ENCODE measurements at places on chromosomes 12 and 14.

GRCh38 chr12:10847744-10848143 is 1.5 kb downstream of the PRR4 start:
- DNase-seq: no peak

GRCh38 chr12:67268335-67268895 is 743 bp upstream of the CAND1 start:
- peak; percentile 70 for DNase-seq

DNA sequence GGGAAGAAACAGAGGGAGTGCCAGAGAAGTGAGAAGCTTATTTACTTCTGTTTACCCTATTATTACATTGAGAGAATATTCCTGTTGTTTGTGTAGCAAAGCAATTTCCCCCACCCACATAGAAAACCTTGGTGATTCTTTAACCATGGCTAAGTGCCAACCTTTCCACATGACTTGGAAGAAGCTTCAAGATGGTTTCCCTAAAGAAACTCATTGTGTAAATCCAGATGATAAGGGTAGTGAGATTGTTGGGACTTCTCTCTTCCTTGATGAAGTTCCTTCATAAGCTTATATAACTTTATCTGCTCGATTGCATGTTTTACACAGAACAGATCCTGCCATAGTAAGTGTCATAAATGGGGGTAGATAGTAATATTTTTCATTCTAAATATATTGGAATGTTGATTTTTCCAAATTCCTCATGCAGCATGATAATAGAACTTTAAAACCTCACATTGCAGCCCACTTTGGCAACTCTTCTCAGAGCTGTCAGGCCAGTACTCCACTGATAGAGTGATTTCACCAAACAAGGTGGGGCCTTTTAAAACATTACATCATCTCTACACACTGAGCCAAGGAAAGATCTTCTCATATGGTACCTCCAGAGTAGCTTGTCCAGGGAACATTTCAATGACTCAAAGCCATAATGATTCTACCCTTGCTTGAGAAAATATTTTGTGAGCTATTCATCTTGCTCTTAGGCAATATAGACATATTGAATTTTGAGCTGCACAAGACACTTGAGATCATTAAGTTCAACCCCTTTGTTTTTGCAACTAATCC is 47.8 kb upstream of the KIF21A start:
- no peak for DNase-seq

DNA sequence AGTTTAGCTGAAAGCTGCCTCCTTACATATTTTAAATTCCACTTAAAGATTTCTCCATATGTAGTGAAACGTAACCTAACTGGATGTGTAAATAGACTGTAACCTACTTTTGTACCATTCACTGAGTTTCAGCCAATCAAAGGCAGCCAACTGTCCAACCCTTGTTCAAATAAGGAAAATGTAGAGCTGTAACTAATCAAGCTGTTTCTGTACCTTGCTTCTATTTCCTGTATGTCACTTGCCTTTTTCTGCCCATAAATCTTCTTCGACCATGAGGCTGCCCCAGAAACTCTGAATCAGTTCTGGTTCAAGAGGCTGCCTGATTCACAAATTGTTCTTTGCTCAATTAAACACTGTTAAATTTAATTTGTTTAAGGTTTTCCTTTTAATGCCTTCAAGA is 6.3 kb downstream of the SLC7A8 start:
- no peak for DNase-seq

GRCh38 chr14:32762886-32763285 is 175.8 kb upstream of the NPAS3 start:
- no peak for DNase-seq

- no peak for DNase-seq
Observed at GRCh38 chr12:44385964-44386363, 490.2 kb downstream of the NELL2 start.

- no peak for DNase-seq
Observed at GRCh38 chr12:105464406-105464805, 133.9 kb downstream of the C12orf75 start.

GRCh38 chr14:55512421-55512820 is 67.6 kb upstream of the KTN1 start:
- DNase-seq: no peak

DNA sequence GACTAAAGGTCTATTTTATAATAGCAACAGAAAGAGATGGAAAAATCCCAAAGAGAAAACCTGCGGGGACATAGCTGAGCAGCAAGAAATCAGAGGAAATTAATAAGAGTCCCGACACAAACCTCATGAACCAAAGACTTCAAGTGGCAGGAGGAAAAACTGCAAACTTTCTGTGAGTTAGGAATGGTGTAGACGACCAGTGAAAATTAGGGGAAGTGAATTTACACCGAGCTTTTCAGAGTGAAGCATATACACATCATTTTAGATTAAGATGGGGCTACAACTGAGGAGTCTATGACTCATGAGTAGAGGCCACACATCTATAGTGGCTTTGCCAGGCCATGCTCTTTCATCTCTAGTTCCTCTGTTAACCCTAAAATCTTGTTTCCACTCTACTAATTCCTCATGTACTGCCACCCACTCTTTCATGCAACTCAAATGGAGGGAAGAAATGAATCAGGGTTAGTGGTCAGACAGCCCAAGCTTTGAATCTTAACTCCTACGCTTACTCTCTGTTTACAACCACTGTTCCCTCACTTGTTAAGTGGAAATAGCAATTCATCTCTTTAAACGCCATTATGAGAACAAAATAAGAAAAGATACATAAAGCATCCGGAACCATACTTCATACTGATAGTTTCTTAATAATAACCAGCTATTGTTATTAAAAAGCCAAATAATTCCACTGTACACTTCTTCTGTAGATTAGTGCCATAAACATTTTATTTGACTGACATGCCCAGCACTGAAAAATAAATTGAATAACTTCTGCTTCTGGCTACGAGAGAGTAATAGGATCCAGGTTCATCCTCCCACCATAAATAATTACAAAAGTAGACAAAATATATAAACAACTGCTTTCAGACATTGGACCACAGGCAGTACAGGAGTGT is 219.3 kb downstream of the RMST start:
- DNase-seq: no peak

DNA sequence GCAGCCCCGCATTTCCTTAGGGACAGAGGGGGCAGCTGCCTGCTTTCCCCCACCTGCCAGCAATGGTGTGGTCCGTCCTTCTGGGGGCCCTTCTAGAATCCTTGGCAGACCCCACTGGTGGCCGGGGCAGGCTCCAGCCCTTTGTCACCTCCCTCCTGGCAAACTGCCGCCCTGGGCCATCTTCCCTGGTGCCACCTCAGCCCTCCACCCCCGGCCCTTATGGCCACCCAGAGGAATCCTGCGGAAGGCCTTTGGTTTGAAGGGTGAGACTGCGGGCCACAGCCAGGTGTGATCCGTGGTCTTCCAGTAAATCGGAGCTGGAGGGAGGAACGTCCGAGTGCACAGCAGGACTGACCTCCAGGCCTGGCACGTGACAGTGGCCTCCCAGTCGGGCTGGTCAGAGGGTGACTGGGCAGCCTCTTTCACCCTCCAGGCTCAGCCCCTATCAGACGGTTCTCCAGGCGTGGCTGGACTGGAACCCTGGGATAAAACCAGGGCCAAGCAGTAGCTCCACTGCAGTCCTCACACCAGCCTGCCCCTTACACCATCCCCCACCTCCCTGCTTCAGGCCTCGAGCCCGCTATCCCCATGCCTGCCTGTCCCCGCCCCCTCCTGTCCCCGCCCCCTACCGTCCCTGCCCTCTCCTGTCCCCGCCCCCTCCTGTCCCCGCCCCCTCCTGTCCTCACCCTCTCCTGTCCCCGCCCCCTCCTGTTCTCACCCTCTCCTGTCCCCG is 12.4 kb downstream of the FBRSL1 start:
- no peak for DNase-seq

DNA sequence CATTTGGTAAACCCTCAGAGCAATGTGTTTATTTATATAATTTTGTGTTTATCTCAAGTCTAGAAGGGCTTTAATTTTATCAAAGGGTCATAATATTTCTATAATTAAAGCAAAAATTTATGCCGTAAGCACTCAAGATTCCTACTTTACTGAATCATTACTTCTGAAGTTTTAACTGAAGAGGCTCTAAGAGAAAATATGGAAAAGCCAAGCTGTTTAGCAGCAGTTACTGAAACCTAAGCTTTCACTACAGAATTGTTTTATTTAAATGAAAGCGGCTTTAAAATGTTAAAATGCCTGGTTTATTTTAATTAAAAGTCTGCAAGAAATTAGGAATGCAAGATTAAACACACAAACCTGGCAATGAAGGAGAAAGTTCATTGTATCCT is 73.9 kb upstream of the BBS10 start:
- no peak for DNase-seq

DNA sequence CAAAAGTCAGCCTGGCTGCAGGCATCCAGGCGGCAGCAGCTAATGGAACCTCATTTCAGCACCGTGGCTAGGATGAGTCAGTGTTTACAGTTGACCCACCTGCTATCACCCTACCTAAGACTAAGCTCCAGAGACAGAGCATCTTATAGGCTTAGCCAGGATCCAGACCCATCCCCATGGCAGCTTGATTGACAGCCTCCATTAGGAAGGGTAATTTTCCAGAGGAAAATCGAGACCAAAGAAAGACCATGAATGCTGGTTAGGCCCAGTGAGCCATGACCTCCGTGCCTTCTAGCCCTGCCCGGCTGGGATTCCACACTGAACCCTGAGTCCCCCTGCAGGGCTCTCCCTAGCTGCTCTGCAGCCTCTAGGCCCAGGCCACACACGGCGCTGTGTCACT is 38.7 kb downstream of the TUNAR start:
- DNase-seq: no peak

- no peak for DNase-seq
Observed at GRCh38 chr14:32350020-32350419, 20.9 kb downstream of the AKAP6 start.

DNA sequence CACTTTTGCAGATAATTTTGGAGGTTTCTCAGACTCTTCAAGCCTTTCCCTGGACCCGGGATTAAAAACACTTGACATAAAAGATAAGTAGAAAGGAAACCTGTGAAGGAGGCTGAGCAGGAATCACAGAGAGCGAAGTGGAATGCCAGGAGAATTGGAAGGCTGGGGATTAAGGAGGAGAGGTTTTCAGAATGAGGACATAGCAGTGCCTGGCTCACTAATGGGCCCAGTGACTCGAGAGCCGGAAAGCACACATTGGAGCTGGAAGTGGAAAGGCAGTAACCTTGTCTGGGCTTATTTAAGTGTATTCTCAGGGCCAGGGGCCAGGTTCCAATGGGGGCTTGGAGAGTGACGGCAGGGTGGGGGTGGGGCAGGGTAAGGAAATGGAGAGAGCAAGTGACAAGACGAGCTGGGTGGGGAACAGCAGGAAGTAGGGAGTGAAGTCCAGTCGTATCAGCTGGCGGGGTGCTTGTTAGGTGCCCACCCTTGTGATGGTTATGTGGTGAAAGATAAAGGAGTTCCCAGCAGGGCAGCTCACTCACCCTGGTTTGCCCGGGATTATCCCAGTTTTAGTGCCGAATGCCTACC is 13.1 kb downstream of the EVL start:
- no peak for DNase-seq

GRCh38 chr12:67111182-67111581 is 158.0 kb upstream of the CAND1 start:
- no peak for DNase-seq

GRCh38 chr12:122528992-122529391 is 1.9 kb downstream of the KNTC1 start:
- DNase-seq: no peak

- DNase-seq: no peak
Observed at GRCh38 chr12:42689699-42690098, 100.2 kb upstream of the PRICKLE1 start.

DNA sequence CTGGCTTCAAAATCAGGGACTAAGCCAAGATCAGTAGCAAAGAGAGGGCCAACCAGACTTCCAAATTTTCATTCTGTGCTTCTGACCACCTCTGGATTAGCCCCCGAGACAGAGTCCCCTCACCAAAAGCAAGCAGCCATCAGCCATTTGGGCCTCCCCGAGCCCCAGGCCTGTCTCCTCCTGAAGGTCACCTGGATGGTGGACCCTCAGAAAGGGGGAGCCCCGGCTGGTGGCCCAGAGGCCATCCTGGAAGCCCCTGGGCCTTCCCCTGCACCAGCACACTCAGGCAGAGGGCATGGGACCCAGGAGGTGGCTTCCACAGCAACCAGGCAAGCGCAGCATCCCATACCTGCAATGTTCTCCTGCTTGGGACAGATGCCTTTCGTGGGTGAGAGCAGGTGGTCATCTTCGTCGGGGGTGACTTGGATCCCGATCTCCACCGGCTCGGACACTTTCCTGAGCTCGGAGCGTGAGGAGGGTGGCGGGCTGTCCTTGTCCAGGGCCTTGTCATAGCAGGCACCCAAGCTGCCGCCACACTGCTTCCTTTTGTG is 14.8 kb downstream of the BCL11B start:
- DNase-seq: no peak

GRCh38 chr12:82479511-82479910 is 121.2 kb downstream of the METTL25 start:
- no peak for DNase-seq

DNA sequence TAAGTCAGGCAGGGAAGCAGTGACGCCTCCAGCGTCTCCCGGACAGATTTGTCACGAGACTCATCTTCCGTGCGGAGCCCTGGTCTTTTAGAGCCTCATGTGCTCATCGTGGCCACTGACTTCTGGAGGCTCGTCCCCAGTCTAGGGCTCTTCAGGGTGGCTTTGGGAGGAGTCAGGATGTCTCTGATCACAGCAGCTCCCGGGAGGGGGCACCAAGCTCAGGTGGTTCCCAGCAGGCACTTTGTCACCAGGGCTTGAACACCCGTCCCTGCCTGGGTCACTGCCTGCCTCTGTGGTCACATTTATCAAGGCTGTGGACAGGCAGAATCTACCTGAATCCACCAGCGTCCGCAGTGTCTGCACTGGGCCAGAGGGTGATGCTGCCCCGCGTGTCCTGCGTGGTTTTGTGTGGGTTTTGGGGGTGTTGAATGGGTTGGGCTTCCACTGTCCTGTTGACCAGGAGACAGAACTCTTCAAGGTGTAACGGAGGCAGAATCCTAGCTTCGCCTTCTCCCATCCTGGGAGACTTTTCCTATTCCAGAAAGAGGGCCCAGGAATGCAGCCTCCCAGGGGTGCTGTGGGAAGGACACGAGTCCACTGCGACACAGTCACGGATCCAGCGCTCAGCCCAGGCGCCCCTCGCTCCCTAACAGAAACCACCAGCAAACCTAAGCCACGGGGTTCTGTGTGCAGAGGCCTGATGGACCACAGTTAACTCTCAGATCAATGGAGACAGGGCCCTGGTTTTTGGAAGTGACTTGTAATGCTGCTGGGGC is 132.3 kb downstream of the ADGRD1 start:
- no peak for DNase-seq

DNA sequence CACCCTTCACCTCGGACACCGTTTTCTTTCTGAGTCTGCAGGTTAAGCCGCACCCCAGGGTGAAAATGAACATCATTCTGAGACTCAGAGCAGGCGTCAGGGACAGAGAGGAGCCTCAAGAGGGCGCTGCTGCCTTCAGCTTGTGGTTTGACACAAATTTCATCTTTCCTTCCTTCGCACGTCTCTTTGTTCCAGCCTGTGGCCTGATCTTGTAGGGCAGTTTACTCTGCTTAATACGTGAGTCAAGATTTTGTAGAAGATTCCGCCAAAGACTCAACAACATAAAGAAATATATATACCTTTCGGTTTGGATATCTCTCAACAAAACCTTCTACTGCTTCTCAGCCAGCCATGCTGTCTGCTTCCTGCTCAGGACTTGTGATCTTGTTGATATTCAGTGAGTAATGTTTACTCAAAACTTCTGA is 329.3 kb upstream of the OR4E1 start:
- peak; percentile 23 for DNase-seq

GRCh38 chr14:62168564-62169155 is 406.4 kb downstream of the SNAPC1 start:
- DNase-seq: no peak

All from stimulated activated CD8-positive, alpha-beta memory T cell treated with anti-CD3 and anti-CD28 coated beads, Interleukin-7, amount 100 ng/mL, for 1 hour (primary cell).